ENCODE measurements at places on chromosomes 11 and 22. TPM values are rescaled to one million over a fixed set of nuclear protein-coding genes. Genes with fewer than 3 reads are reported as not detected.

Gene OSBP2
- 0.89 TPM for total RNA-seq

Gene FOLH1
- not detected for total RNA-seq

Gene ANGPTL5
- not detected for total RNA-seq

Gene PELI3
- 4.3 TPM for total RNA-seq

Gene LARGE2
- 0.17 TPM for total RNA-seq

Gene GGTLC3
- not detected for total RNA-seq

Gene IFITM10
- total RNA-seq: not detected

Gene LRRC74B
- not detected for total RNA-seq

Gene LDHAL6A
- total RNA-seq: 0.17 TPM

Gene USH1C
- total RNA-seq: not detected
